ENCODE measurements at places on chromosomes 16 and 17.

GRCh38 chr16:32116080-32116479 lies 137.0 kb upstream of the TP53TG3D start:
- DNase-seq: no peak

- DNase-seq: no peak
Observed at GRCh38 chr17:37360632-37361031, 15.2 kb upstream of the C17orf78 start.

DNA sequence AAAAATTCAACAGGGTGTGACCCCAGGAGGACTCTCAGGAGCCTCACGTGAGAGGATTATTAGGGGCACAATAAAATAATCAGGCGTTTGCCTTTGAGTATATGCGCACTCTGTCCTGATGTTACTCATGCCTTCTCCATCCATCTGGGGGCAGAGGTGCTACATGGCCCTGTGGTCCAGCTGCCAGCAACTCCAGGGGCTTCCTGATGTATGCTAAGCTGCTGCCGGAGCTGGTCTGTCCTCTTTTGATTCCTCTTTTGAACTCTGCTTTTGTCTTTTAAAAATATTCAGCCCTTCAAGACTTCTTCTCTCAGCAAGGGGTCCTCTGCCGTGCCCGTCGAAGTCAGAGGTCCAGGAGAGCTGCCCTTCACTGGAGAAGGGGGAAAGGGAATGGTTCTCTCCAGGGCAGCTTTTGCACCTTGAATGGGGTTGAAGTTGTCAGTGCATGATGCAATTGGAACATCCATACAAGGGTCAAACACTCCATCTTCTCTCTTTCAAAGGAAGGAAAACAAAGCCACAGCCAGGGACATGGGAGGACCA lies 431.4 kb downstream of the SHISA9 start:
- no peak for DNase-seq

DNA sequence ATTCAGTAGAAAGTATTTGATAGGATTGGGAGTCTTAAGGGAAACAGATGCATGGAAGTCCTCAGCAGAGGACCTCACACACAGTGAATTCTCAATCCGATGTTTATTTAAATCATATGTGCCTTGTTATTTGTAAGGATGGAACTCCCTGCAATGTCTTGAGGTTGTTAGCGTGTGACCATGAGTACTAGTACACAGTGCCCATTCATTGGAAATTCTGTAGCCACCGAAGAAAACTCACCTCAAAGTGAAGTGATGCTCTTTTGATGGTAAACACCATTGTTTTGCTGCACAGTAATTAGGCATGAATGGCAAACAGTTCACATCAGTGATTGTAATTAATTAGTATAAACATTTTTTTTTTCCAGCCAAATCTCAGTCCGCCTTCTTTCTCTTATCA lies 173.6 kb downstream of the MSI2 start:
- no peak for DNase-seq

DNA sequence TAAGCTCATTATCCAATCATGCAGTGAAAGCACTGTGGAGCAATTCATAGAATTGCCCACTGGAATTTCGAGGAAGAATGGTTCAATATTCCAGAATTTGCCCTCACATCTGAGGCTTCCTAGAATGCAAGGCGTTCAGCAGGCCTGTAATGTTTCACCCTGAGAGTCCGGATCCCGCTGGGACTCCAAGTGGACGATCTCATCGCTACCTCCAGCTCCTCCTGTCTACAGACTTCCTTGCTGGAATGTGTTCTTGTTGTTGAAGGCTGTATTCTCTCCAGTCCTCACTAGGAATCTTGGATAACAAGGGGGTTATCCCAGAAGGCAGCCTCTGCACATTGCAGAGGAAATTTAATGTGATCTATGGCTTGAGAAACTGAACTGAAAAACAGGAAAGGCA lies 7.8 kb downstream of the SLC47A1 start:
- DNase-seq: no peak

DNA sequence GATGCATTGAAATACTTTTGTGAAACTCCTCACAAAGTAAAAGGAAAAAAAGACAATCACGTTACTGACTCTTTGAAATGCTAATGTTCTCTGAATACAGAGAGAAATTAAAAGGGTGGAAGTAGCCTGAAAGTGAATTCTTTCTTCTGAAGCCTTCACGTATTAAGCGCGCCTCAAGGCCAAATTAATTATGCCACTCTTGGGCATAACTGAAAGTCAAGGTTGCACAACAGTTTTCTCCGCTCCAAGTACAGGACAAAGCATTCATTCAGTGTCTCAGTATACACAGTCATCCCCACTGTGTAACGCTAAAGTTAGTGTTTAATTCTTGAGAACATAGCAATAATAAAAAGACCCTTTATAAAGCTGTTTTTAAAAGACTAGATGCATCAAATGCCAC lies 21.5 kb downstream of the PARN start:
- DNase-seq: no peak

- DNase-seq: no peak
Observed at GRCh38 chr17:41976142-41976768, 9.7 kb downstream of the CNP start.

GRCh38 chr17:951325-952132 lies 28.0 kb downstream of the NXN start:
- no peak for DNase-seq

DNA sequence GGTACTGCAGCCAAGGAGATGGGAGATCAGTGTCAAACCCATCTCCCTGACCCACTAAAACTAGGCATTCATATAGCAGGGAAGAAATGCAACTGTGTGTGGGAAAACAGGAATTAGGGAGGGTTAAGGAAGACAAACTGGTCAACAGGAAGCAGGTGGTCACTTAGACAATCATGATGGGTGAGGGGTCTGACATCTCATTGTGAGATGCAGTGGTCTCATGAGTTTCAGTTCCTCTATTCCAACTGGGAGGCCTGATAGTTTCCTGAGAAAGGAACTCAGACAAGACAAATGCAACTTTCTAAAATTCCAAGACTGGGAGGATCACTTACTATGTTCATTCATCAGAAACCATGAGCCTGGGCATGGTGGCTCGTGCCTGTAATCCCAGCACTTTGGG lies 361.4 kb upstream of the C16orf82 start:
- DNase-seq: no peak

DNA sequence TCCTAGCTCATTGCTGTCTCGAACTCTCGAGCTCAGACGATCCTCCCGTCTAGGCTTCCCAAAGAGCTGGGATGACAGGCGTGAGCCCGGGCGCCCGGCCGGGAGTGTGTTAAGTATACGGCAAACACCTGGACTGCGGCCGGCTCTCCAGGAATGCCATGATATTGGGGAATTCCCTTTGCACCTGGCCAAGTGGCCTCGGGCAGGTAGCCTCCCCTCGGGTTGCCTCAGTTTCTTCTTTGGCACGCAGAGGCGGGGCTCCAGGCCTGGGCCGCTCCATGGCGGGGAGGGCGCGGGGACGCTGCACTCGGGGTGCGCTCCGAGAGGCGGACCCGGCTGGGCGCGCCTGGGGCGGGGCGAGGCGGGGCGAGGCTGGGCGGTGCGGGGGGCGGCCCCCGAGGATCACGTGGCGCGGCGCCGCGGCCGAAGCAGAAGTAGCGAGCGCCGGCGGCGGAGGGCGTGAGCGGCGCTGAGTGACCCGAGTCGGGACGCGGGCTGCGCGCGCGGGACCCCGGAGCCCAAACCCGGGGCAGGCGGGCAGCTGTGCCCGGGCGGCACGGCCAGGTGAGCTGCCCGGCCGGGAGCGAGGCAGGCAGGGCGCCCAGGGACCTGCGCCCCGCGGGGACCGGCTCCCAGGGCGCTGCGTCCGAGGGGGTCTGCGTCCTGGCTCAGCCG lies at the start of gene PLCG2:
PLCG2 (plus strand) TSS at position 431 of the 675 bp plus-strand sequence. CDS start 6,699 bp downstream, outside the sequence.
- DNase-seq: no peak

DNA sequence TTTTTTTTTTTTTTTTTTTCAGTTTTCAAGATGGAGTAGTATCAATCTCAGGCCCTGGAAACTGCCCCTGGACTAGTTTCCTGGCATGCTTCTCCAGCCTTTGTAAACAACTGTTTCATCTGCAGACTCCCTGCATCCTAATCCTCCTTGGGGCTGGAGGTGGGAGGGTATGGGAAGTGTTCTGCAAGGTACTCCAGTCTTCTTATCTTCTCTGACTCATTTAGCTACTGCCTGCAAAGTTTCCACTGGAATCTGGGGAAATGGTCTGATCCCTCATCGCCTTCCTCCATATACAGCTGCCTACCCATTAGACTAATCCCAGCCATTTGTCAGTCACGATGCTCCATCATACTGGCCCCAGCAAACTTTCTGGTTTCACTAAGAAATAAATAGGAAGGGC lies 21.5 kb downstream of the COPZ2 start:
- no peak for DNase-seq

DNA sequence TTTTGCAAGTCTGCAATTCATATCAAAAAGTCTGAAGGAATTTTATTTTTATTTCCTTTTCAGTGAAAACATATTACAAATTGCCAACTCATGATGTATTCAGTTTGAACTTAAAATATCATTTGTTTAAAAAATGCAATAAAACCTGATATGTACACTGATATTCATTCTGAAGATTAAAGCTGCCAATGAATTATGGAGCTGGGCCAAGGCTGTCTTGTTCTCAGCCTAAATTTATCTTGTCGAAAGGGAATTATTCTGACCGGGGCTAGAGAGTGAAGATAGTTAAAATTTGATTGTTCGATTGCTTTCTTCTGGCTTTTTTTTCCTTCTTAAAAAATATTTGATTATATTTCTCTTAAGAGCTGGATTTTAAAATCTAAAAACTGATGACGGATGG lies 54.0 kb upstream of the RBFOX1 start:
- no peak for DNase-seq

- no peak for DNase-seq
Observed at GRCh38 chr17:18862011-18862410, 4.1 kb downstream of the PRPSAP2 start.

- no peak for DNase-seq
Observed at GRCh38 chr16:65312795-65313194, 190.9 kb upstream of the CDH11 start.

DNA sequence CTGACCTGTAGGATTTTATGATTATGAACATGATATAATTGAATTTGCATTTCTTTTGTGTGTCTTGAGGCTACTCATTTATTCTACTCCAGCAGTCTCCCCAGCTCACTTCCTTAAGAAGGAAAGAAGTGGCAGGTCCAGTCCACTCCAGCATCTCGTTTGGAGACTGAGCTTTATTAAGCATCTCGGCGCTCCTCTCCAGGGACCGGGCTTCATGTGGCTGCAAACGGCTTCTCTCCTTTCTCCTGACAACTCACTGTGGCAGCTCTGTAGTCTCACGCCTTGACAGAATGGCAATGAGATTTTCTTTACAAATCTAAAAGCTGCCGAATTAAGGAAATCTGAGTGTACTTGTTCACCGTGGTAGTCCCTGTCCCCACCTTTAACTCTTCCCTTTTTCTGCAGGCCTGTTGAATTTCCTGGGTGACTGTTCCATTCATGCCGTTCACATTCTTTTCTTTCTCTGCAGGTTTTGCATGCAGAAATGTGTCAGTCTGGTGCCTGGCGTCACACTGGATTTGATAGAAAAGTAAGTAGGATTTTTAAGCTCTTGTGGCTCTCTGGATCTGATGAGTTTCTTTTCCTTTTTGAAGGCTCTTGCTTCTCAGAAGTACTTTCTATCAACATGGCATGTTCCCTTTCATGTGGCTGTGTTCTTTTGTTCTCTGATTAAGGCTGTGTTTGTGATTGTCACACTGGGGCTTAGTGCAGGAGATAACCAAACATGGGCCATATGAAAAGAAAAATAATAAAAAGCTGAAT lies 200.5 kb upstream of the CHMP6 start:
- no peak for DNase-seq

Data from stimulated activated CD4-positive, alpha-beta T cell treated with anti-CD3 and anti-CD28 coated beads, Interleukin-1b, Interleukin-23, amount 100 ng/mL, for 1 hour (primary cell).